Left ventricle myocardium inferior (tissue), 1 donor: ENCODE measurements at places on chromosomes 7 and 10. TPM values are rescaled to one million over a fixed set of nuclear protein-coding genes. Genes with fewer than 3 reads are reported as not detected.

Gene STEAP4
- 15.7 TPM for total RNA-seq

Gene LRRC4
- total RNA-seq, result 4.4 TPM

Gene SLC25A13
- total RNA-seq, result 9.1 TPM

Gene INHBA
- total RNA-seq, result 8.6 TPM

Gene SCD
- 4.8 TPM for total RNA-seq

Gene PANK1
- 21.4 TPM for total RNA-seq

Gene RSPH10B
- total RNA-seq, result not detected

Gene HEPACAM2
- total RNA-seq, result not detected

Gene WNT16
- not detected for total RNA-seq

Gene LRRC17
- total RNA-seq, result 2.3 TPM

Gene TEX47
- total RNA-seq, result not detected

Gene CPED1
- total RNA-seq, result 33.8 TPM

Gene SPDYE8
- not detected for total RNA-seq

Gene ACBD7
- total RNA-seq, result not detected

Gene FRAT1
- total RNA-seq, result 4.2 TPM

Gene ARL3
- total RNA-seq, result 13.4 TPM

Gene CPA4
- not detected for total RNA-seq

Gene BICC1
- total RNA-seq, result 5.7 TPM

Gene FAM221A
- total RNA-seq, result 2.9 TPM

Gene RGR
- 0.19 TPM for total RNA-seq
